ENCODE measurements at places on chromosomes 4 and X.

- no peak for DNase-seq
These were observed 107.3 kb downstream of the CPEB2 start for GRCh38 chr4:15109600-15109999.

GRCh38 chr4:61380865-61381264, 180.7 kb downstream of the ADGRL3 start:
- no peak for DNase-seq

DNA sequence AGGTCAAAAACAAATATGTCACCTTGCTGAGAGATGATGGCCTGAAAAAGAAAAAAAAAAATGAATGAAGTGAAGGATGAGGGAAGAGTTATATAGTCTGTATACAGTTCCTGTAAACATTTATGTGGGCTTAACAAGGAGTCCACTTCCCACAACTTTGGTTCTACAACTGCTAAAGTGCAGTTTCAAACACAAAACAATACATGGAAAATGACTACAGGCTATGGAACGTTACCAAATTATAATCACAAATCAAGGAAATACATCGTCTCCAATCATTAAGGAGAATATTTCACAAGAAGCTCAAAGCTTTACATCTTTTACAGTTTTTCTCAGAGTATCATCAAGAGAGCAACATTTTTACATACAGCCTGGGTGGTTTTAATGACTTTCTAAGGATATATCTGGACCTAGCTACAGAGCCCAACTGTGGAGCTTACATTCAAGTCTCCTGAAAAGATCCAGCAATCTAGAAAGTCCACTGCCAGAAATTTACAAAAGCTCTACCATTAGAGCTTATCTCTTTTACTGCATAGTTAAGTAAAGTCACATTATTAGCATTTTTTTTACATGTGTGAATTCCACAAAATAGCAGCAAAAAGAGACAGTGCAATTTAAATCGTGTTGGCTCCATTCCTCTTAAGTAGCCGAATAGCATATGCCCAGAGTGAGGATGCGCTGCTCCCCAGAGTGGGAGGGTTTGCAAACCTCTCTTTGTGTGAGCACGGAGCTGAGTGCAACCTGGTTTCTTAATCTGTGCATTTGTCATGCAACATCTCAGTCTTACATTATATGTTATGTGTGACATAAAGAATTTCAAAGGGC, 128.3 kb downstream of the MANBA start:
- DNase-seq = no peak

DNA sequence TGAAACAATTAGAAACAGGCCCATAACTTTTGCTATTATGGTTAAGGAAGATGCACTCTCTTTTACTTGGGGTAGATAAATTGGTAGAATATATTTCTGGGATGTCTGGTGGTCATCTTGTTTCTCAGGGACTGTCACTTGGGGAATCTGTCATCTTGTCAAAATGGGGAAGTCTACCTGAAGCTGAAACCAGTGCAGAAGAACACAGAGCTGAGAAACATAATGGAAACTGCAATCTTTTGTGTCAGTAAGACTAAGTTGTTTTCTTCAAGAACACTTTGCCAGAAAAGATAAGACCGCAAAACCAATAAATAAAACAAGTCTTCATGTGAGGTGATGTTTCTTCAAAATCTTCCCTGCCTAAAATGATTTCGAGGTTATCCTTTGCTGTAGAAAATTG, 92.0 kb downstream of the NAA11 start:
- no peak for DNase-seq

DNA sequence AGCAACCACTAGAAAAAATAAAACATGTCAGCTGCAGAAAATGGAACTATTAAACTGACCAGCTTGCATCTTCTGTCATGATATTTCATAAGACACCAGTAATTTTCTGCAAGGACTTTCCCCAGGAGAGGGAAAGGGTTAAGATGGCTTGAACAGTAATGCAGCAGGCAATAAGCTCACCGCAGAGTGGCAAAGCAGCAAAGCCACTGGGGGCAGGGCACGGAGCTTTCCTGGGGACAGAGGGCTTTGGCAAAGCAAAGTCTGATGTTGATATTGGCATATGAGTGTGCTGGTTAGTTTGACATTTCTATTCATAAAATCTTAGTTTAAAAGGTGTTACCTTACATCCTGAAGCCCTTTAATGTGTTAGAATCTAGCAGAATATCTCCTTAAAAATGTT, 55.1 kb upstream of the NAP1L5 start:
- no peak for DNase-seq

DNA sequence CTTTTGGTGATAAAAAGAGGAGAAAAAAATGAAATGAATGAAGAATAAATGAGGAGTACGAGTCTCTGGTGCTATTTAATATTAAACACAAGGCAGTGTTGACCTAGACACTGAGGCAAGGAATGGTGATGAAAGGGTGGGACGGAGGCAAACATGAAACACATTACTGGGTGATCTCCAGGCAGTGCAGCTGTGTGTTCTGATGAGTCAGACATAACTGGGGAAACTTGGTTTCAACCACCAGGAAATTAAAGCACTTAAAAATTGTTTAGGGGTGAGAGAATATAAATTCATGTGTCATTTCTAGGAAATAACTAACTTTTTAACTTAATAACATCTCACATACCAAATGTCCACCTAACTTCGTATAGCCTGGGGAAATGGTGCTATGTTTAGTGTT, 19.7 kb upstream of the CXCL6 start:
- peak; percentile 88 for DNase-seq

DNA sequence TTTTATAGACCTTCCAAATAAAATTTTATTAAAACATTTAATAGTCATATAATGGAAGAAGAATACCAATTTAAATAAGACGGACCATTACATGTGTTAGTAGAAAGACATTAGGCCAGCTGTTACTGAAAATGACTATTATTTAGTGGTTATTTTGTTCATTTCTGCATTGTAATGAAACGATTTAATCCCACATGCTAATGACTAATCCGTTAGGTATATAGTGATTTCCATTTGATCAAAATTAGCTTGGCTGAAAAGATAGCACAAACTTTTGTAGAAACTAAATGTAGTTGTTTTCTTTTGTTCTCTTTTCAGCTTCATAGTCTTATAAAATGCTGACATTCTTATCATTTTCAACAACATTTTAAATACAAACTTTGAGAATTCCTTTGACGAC, 556.1 kb upstream of the TENM3 start:
- DNase-seq = no peak
